NCI-H82 (cell line): ENCODE measurements at places on chromosomes 5 and 9.

- no peak for DNase-seq
Observed at GRCh38 chr9:126687930-126688461, 74.3 kb downstream of the LMX1B start.

GRCh38 chr9:69131682-69132081 is 42.4 kb upstream of the TJP2 start:
- no peak for DNase-seq

- DNase-seq: no peak
Observed at GRCh38 chr9:83511051-83511450, 27.1 kb downstream of the FRMD3 start.

DNA sequence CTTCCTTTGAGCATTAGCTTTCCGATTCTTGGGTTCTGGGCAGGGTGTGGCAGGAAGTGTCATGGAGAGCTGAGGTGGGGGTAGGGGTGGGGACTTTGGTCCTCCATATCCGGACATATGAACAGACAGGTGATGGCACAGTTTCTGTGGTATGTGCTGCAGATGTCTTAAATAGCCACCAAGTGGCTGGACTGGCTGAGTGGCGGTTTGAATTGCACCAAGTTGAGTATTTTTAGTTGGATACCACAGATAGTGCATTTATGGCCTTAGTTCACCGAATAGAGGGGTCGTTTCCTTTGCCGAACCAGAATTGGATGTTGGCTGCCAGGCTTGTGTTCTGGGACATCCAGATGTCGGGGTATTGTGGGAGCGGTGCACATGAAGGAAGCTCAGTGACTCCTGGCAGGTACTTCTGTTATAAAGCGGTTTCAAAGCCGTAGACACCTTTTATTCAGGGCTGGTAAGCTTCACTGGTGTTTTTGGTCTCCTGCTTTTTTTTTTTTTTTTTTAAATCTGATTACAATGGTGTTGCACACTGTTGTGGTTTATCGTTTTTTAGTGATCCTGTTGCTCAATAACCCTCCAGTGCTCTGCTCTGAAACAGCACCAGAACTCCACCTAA is 15.1 kb upstream of the TNFAIP8 start:
- no peak for DNase-seq

DNA sequence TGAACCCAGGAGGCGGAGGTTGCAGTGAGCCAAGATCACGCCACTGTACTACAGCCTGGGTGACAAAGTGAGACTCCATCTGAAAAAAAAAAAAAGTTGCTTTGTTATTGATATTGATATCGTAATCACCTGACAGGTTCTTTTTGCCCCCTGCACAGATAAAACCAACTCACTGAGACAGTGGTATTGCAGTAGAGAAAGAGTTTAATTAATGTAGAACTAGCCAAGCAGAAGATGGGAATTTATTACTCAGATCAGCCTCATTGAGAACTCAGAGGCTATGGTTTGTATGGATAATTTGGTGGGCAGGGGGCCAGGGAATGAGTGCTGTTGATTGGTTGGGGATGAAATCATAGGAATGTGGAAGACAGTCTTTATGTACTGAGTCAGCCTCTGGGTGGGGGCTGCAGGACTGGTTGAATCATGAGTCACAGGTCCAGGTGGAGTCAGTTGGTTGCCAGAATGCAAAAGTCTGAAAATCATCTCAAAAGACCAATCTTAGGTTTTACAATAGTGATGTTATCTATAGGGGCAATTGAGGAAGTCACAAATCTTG is 35.8 kb upstream of the MEGF10 start:
- no peak for DNase-seq

DNA sequence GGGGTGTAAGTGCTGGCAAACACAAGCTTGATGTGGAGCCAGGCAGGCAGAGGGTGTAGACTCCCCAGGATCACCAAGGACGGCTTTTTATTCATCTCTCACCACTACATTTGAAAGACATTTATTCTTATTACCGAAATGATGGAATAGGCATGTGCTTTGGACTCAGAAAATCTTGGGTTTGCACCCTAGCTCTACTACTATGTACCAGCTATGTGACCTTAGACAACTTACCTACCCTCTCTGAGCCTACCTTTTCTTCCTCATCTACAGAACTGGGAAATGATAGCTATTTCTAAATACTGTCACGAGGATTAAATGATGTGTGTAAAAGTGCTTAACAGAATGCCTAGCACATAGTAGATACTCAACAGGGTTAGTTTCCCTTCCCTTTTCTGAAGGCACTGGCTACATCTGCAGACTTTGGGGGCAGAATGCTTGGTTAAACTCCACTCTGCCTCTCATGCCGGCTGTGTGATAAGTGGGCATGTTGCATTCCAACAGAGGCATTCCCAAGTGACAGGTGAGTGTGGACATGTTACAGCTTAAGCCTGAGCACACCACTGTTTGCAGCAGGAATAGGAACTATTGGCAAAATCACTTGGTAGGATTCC is 94.8 kb downstream of the SLC1A3 start:
- DNase-seq: no peak

GRCh38 chr9:70352356-70352755 is 62.1 kb downstream of the KLF9 start:
- DNase-seq: no peak

DNA sequence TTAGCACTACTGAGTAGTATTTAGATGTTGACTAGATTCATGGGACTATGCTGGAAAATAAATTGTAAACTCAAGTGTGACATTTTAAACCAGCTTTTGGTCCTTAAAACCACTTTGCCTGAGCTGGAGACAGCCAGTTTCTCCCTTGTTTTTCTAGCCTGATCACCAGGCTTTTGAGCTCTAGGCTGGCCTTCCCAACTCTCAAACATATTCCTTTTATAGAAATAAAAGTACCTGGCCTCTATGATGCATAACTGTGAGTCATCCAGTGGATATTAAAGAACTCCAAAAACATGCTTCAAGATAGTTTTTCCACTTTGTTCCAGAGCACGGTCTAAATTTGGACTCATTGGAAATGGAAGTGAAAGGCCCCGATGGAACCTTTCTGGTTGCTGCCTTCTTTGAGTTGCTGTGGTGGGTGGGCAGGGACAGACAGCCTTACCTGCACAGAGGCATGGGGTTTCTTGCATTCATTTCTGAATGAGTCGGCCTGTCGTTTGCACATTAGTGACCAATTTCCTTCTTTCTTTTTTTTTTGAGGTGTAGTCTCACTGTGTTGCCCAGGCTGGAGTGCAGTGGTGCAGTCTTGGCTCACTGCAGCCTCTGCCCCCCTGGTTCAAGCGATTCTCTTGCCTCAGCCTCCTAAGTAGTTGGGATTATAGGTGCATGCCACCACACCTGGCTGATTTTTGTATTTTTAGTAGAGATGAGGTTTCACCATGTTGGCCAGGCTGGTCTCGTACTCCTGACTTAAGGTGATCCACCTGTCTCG is 43.1 kb downstream of the TRIO start:
- DNase-seq: no peak

- DNase-seq: no peak
Observed at GRCh38 chr9:89718651-89719050, 113.8 kb downstream of the GADD45G start.

DNA sequence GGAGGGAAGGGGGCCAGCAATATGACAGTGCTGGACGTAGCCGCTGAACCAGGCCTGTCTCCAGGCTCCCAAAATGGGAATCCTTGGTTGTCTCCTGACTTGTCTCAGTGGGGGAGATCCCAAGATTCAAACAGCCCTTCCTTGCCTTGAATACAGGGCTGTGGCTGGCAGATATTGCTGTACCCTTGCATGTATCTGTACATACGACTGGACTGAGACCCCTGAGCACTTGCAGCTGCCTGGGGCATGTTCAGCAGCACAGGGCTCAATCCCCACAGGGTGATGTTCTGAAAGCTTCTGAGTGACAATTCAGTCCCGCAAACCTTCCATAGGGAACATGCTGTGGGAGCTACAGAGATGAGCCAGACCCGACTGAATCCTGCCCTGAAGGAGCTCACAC is 13.3 kb downstream of the OR13J1 start:
- DNase-seq: no peak
